Neuronal stem cell (in vitro differentiated cells): ENCODE measurements at places on chromosomes 11 and 22.

- no peak for DNase-seq
Measured at GRCh38 chr22:28464127-28464526, 215.5 kb downstream of the TTC28 start.

DNA sequence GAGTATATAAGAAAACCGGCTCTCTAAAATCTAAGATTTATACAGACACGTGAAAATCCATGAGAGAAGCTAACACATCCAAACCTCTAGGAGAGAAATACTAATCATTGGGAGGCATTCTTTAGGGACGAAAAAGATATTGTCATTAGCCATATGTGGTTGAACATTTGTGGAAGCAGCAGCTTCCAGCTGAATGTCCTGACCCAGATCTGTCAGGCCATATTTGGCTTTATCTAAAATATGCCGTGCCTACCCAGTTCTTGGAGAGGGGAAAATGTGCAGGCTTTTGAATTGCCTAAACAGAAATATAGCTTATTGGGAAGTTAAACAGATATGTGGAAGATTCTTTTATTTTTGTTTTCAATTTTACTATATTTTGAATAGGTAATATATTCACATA is 6.4 kb downstream of the CCDC89 start:
- no peak for DNase-seq

GRCh38 chr11:9386901-9387300 is 2.4 kb downstream of the IPO7 start:
- DNase-seq, result no peak

- no peak for DNase-seq
Measured at GRCh38 chr22:37060801-37061610, 9.5 kb downstream of the KCTD17 start.

DNA sequence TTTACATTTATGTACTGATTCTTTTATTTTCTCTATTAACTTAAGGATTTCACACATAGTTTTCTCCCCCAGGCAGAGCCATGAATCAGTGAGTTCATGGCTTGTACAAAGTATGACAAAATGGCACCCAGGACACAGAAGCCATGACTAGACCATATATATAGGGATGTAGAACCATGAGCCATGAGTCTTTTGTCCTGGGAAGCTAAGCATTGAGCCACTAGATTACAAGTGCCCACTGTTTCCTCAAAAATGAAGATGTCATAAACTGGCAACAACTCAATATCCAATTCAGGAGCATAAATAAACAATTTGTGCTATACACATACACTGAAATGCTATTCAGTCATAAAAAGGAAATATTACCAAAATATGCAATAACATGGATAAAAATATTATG is 36.2 kb downstream of the CARD18 start:
- DNase-seq, result no peak

DNA sequence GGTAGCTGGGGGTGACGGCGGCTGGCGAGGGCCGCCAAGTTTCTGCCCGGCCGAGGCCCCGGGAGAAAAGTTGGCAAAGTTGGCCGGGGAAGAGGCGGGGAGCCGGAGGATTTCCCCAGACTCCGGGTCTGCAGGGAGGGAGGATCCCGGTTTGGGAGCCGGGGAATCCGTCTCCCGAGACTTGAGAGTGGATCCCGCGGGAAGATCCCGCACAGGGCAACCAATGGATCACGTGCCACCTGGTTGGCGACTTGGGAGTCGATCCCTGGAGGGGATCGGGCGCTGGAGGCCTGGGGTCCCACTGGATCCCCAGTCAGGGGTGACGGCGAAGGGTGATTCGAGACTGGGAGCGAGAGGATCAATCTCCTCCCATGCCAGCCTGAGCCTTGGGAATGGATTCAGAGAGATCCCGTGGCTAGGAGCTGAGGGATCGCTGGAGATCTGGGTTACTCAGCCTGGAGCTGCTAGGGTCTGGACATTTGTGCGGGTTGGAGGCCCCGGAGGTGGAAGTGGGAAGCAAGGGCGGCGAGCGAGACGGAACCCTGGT is 394 bp downstream of the KIAA1671 start:
- DNase-seq, result peak; percentile 65

GRCh38 chr11:61792310-61793082 is at the start of the genes FEN1 and TMEM258:
Gene FEN1 (plus strand): TSS chr11:61792911. CDS start chr11:61795362, 2,451 bp downstream.
Gene TMEM258 (minus strand): TSS chr11:61792599. CDS start chr11:61792558, 41 bp downstream.
- DNase-seq, result peak; percentile 89

DNA sequence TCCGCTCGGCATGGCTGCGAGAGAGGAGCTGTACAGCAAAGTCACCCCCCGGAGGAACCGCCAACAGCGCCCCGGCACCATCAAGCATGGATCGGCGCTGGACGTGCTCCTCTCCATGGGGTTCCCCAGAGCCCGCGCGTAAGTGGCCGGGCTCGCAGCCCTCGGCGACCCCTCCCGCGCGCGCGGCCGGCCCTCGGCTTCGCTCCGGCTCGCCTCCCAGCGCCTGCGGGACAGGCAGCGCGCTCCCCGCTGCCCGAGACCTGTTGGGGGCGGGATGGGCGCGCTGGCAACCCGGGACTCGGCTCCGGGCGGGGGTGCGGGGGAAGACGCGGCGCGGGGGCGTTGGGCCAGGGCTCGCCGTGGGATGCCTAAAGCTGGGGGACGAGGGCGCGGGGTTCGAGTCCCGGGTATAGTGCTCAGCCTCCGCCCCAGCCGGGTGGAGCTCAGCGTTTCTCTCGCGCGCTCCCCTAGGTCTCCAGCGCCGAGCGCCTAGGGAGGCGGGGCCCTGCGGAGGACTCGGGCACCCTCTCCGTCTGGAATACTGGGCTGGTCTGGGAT is 630 bp downstream of the UBASH3B start:
- peak; percentile 59 for DNase-seq

GRCh38 chr22:20021196-20022181 is 579 bp downstream of the TANGO2 start:
- no peak for DNase-seq

DNA sequence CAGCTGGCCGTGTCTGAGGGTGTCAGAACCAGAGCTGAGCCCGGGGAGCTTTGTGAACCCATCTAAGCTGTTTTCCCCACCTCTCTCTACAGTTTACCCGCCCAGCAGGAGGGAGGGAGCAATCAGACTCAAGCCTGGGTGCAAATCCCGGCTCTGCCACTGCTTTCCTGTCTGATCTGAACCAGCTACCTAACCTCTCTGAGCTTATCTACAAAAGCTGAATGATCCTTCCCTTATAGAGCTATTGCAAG is 252 bp downstream of the APOL2 start:
- no peak for DNase-seq

- DNase-seq, result no peak
Measured at GRCh38 chr22:19750507-19751490, 9.8 kb upstream of the TBX1 start.

DNA sequence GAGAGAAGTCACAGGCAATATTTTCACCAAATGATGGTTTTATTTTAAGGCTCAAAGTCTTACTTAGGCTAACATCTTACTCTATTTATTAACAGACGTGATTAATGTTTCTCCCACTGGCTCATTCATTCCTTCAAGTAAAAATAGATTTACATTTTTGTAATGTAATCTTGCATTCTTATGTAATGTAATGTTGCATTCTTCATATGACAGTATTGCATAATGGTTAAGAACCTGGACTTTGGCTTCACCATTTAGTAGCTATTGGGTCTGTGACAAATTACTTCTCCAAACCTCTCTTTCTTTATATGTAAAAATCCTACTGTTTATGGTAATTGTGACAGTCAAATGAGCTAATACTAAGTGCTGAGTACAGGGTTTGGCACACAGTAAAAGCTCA is 3.3 kb upstream of the DIXDC1 start:
- no peak for DNase-seq

DNA sequence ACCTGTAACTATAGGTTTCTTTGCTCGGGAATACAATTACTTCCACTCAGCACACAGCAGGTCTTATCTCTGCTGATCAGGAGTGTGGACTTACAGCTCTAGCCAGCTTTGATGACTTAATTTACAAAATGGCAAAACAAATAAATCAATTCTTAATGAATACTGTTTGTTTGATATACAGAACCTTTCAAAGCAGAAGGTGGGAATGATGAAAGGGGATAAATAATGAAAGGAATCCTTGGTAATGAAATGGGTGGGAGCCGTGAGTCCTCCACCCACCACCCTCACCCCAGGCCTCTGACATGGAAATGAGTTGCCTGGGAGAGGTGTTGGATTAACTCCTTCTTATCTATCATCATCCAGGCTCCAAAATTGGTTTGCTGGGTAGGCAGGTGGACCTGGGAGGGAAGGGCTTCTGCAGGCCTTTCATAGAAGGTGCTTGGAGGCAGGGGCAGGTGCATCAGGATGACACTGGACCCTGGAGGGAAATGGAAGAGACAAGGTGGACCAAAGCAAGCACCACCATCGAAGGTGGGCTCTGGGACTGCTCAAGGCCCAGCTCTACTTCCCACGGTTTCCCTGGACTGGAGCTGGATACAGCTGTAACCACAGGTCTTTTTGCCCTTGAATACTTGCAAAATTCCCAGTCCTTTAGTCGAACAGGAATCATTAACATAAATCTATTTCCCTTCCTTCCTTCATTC is 23.0 kb downstream of the POU2AF1 start:
- no peak for DNase-seq

- no peak for DNase-seq
Measured at GRCh38 chr22:44460287-44460686, 37.7 kb downstream of the RTL6 start.

GRCh38 chr11:27443227-27443626 is 29.4 kb downstream of the LGR4 start:
- DNase-seq, result no peak

GRCh38 chr11:1167256-1167655 is 9.5 kb downstream of the MUC5AC start:
- DNase-seq, result no peak

DNA sequence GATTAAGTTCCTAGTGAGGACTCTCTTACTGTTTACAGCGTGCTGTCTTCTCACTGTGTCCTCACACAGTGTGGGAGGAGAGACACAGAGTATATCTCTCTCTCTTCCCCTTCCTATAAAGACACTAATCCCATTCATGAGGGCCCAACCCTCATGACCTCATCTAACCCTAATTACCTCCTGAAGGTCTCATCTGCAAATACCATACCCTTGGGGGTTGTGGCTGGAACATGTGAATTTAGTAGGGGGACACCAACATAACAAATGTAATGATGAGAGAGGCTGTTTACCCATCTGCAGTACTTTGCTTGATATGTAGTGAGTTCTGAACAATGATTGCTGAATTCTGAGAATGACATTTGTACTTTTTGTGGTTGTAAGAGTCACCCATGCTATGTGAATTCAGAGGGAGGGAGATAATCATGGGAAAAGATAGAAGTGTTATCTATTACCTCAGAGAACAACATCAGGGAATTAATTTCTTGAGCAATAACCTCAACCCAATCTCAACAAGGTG is 4.9 kb upstream of the OR52W1 start:
- no peak for DNase-seq

- no peak for DNase-seq
Measured at GRCh38 chr11:81495699-81496292, 1237.9 kb downstream of the FAM181B start.

DNA sequence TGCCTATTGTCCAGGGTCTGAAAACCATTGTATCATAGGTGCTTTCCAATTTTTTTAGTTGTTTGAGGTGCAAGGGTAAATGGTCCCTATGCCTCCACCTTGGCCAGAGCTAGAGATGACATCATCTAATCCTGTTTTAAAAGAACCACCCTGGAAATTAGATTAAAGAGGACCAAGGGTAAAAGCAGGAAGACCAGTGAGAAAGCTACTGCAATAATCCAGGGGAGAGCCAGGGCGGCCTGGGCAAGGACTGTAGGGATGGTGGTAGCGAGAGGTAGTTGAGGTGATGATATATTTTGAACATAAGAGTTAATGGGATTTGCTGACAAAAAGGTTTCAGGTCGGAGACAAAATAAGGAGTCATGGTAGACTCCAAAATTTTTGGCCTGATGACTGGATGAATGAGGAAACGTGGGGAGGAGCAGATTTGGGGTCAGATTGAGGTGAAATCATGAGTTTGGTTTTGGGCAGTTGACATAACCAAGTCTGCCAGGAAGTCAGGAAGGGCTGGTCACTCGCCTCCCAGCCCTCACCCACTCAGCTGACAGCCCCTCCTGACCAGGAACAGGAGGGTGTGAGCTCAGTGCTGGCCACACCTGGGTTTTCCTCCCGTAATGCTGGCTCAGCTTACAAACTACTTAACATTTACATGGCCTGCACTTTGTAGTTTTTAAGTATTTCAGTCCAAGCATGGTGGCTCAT is 23.0 kb downstream of the SCN4B start:
- no peak for DNase-seq

GRCh38 chr11:115458877-115459276 is 45.3 kb downstream of the CADM1 start:
- no peak for DNase-seq

DNA sequence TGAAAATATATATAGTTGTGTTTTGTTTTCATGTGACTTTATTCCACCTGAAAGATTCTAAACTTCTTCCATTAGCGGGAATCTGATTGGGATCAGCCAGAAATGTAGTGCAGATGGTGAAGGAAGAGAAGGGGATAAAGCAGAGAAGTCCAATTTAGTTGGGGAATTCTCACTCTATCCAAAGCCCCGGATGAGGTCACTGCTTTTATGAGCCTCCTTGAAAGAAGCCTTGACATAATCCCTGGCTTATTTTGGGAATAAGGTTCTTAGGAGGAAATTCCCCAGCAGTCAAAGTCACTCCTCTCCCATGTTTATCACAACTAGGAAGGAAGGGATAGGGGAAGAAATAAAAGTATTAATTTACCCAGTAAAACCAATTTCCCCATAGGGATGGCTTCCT is 41.1 kb downstream of the OSBP start:
- no peak for DNase-seq

DNA sequence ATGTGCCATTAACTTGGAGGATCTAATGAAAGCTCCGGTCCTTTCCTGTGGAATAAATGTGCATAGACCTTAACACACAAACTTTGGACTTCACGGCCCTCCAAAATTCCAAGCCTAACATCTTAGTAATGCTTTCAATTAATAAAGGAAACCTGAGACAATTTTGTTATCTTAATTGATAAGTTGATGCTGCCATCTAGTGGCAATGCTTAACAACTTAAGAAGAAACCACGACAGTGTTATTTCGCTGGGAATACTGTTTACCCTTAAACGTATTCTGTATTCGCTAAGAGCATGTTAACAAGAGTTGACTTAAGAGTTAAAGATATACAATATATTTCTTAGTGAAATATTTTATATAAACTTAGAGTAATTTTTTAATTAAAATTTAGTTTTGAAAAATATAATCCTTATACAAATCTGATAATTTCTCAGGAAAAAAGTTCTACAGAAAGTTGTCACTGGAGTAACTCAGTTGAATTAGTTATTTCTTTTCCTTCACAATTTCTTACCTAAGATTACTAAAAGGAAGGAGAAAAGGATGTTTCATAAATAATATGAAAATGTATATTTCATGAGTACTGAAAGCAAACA is 35.0 kb upstream of the OR9G4 start:
- DNase-seq, result peak; percentile 61

DNA sequence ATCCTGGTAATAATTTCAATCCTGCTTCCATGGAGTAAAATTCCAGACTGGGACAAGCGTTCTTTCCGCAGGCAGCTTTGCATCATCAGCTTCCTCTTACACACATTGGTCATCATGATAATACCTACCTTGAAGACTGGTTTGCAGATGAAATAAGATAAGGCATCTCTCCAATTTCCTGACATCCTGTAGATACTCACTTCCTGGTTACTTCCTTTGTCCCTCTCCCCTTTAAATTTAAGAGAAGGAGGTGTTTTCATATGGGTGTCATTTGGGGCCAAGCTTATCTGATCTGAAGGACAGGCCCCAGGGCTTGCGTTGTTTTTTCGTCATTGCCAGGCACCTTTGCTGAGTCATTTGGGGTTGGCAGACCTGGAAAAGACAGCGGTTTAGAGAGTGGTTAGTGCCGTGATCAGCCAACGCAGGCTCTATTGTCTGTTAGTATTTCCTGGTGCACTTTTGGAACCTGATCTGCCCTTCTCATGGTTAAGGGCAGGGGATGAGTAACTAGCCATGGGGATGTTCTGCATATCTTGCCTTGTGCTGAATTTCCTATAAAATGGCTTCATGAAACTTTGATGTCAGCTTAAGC is 24.1 kb downstream of the GRAMD1B start:
- DNase-seq, result no peak
